ENCODE measurements at places on chromosomes 4 and X.

DNA sequence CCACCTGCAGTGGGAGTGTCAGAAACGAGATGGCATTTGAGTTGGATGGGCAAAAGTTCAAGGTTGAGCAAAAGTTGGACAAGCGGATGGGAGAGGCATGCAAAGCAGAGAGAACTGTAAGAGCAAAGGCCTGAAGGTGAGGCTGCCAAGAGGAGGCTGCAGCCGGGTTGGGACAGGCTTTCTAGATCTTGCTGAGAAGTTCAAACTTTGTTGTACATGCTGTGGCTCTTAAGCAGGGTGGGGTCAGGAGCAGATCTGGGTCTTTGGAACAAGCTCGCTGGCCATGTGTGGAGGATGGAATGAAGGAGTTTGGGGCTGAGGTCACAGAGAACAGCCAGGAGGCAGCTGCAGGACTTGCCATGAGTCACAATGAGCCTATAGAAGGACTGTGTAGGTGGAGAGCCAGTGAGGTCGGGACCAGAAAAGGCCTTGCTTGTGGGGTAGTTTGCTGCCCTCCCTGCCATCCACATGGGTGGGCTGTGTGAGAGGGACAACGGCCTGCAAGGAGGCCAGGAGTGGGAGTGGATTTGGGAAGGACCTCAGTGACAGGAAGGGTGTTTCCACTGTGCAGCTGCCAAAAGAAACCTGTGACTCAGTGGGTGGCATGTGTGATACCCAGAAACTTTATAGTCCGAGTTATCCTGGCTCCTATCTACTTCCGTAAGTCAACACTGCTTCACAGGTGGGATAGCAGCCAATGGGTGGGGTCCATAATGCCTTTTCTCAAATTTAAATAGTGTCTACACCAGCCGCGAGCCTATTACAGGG is 210.4 kb downstream of the MID1IP1 start:
- DNase-seq = no peak

DNA sequence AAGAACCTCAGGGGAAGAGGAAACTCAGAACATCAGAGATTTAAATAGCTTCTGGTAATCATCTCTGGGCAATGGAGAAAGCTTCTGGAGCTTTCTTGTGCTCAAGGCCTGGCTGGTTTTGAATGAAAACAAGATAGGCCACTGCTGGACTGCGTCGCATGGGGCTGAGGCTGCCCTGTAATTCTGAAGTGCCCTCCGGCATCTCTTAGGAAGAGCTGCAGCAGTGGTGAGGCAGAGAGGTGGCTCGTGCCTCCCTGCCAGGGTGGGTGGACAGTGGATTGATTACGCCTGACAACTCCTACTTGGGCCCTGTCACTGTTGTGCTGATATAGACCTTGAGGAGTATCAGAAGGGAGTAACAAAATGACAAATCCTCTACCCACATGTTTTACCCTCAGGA is 279.7 kb downstream of the NR3C2 start:
- no peak for DNase-seq

DNA sequence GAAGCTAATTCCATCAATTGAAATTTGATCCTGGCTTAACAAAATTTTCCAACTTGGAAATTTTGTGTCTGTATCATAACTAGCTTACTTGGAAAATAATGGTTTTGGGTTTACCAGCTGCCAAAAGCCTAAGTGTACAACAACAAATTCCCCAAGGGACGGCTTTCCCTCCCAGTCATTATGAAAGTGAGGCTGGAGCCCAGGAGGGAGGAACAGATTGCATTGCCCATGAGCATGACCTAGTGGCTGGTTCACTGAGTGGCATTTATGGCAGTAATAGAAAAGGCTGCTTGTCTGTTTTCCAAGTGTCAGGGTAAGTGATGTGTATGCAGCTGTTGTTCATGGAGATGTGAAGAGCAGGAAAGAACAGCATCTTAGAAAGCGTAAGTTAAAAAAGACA is 70.8 kb upstream of the HHIP start:
- DNase-seq = no peak

DNA sequence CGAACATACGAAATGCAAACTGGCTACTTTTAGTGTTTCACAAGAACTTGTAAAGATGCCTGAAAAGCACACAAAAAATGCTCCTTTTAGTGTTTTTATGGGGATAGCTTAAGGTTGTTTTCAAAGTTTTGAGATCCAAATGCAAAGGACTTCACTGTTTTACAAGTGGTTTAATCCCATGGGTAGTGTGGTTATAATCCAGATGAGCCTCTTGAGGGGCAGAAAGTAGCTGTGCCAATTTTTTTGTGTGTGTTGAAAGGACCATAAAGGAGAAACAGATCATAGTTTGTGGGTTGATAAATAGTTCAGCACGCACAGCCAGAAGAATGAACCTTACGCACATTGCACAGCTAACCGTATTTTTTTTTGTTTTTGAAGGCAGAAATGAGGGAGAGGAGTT is 126.9 kb upstream of the GIMD1 start:
- DNase-seq = no peak

DNA sequence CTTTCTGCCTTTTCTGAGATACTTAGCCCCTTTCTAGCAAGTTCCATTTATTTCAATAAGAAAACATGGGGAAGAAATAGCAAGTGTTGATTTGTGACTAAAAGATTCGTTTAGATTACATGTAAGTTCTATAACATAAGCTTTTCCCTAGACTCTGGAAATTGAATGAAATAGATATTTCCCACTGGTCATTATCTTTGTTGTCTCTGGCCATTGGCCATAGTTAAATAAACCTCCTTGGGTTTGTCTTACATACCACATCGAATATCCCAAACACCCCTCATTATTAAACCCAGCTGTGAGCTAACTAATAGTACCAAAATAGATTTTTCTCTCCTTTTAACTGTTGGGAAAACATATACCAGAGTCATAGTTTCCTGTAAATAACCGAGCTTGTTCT is 534.8 kb downstream of the IQCM start:
- DNase-seq = no peak

DNA sequence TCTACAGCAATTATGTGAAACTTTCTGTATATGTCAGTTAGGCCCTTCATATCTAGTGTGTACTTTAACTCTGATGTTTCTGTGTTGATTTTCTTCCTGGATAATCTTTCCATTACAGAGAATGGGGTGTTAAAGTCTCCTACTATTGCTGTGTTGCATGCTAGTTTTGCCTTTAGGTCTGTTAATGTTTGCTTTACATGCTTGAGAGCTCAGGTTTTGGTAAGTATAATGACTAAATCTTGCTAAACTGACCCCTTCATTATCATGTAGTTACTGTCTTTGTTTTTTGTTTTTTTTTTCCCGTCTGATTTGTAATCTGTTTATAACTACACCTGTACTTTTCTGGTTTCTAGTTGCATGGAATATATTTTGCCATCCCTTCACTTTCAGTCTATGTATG is 63.6 kb upstream of the UGT2B15 start:
- no peak for DNase-seq

GRCh38 chr4:181611033-181611711 is 632.0 kb upstream of the TENM3 start:
- no peak for DNase-seq

- no peak for DNase-seq
Observed at GRCh38 chr4:127251423-127251822, 381.3 kb upstream of the INTU start.

GRCh38 chr4:3246458-3247398 is 2.2 kb upstream of the MSANTD1 start:
- no peak for DNase-seq

- no peak for DNase-seq
Observed at GRCh38 chr4:84691170-84691691, 108.3 kb downstream of the CDS1 start.
